ENCODE measurements at places on chromosomes 7 and 10.

GRCh38 chr7:31082017-31082416 lies 29.9 kb downstream of the ADCYAP1R1 start:
- DNase-seq, result no peak

DNA sequence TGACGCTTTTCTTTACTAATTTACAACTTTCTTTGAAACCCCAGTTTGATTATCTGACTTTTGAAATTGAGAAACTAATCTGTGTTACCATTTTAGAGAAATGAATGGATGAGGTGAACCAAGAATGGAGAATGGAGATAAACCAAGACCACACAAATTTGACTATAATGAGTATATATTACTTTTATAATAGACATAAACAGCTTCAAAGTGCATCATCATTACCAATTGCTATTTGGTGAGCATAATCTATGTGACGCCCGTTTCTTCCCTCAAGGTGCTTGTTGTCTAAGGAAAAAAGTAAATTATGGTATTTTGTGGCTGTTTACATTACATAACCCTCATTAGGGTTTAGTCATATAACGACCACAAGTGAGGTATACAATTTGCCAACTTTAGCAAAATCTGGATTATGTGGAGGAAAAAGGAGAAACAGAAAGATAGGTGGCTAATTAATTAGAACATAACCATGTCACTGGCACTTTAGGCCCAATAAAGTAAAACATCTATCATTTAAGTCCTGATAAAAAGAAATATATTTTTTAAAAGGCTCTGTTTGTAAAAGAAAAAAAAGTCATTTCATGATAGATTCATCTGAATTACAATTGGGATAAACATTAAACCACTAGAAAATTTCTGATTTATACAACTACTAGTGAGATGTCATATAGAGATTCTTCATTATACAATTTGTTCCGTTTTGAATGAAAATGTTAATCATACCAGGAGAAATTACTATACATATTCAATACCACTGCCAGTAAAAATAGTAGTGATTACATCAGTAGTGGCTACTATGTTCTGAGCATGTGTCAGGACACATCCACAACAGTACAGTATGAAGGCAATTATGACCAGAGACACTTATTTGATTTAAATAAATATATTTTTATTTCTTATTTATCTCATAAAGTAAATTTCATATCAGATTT lies 118.2 kb upstream of the FAM133B start:
- no peak for DNase-seq

- no peak for DNase-seq
Measured at GRCh38 chr10:99815621-99816020, 33.2 kb downstream of the ABCC2 start.

- DNase-seq, result no peak
Measured at GRCh38 chr7:67364441-67365017, 367.9 kb downstream of the TYW1 start.

DNA sequence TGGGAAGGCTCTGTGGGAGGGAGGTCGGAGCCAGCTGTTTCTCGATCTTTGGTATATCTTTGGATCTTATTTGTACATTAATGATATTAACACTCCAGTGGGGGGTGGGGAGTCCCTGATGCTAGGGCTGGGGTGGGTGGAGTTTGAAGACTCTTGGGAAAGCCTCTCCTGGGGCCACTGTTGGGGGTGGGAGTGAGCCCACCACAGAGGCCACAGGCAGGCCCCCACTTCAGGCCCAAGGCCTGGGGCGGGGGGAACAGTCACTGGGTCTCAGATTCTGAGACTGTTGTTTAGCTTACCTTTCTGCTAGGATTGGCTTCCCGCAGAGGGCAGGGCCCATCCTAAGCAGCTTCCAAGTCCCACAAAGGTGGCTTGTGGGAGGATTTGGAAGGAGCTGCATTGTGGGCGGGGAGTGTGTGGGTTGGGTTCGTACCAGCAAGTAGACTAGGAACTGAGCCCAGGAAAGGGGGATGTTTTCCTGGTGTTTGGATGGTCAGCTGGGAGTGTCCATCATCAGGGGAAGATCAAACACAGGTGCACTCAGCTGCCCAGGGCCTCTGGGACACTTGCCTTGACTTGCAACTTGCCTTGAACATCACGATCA lies 11.9 kb downstream of the YKT6 start:
- DNase-seq, result no peak

GRCh38 chr7:119761776-119762175 lies 511.2 kb upstream of the KCND2 start:
- DNase-seq, result no peak

DNA sequence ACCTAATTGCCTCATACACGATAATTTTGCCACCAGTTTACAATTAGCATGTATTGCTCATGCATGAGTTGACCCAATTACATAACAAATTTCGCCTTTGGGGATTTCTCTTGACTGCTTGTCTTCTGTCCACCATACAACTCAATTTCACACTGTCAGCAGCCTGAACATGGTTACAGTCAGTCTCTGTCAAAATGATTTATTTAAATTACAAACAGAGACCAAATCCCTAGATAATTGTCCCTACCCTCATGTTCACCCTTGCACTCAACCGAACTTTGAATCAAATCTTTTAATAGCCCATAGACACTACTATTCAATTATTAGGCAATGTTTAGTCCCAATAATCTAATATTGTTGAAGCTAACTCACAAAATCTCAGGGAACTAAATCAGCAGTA lies 59.7 kb upstream of the NEBL start:
- no peak for DNase-seq

- no peak for DNase-seq
Measured at GRCh38 chr7:50332241-50333165, 28.0 kb downstream of the IKZF1 start.

GRCh38 chr10:124646483-124647352 lies 97.5 kb downstream of the FAM53B start:
- DNase-seq, result no peak

- no peak for DNase-seq
Measured at GRCh38 chr7:13111230-13111629, 423.8 kb downstream of the ARL4A start.

DNA sequence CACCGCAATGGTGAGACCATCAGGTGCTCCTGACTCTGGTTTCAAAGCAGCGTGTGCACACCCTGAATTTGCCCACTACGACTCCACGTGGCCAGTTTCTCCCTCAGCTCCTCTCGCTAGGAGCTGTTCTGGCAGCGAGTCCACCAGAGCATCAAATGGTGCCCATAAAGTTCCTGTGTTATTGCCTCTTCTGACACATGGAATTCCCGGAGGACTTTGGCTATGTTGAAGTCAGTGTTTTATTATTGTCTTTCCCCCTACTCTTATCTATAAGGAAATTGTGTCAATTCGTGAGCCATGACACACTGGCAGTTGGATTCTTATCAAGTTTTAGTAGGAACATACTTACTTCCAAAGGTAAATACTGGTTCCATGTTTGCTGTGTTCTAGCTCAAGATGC lies 53.9 kb upstream of the NPVF start:
- no peak for DNase-seq

DNA sequence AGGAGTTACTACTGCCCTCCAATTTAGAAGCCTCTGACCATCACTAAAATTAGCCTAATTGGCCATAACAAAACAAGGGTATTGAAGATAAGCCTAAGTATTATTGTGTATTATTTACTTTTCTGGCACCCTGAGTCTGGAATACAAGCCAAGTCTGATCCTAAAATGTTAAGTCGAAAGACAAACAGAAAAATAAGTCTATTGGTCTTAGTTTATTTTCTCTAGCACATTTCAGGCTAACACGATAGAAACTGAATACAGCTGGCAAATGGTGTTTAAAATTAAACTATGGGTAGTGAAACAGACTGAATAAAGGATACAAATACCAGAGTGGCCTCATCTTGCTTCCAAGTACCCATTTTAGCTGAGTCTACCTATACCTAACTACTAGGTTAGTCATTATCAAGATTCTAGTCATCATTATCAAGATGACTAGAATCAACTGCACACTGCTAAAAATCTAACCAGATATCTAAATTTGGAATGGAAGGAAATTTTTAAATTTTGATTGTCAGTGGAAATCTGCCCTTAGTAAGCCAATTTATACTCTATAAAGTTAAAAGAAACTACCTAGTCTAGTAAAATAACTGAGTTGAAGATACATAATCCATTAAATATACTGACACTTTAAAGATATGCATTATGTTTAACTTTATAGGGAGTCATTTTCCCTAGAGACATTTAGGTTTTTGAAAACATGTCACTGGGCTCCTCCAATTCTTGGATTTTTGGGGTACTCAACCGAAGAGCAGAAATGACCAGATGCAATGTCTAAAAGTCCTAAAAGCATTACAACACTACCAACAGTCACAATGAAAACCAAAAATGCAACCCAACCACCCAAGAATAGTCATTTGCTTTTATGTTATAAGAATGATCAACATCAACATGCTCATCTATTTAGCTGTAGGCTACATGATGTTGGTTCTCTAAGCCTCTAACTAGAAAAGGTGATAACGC lies 80.9 kb downstream of the NT5C2 start:
- no peak for DNase-seq

GRCh38 chr10:3836222-3836820 lies 51.3 kb upstream of the KLF6 start:
- no peak for DNase-seq

DNA sequence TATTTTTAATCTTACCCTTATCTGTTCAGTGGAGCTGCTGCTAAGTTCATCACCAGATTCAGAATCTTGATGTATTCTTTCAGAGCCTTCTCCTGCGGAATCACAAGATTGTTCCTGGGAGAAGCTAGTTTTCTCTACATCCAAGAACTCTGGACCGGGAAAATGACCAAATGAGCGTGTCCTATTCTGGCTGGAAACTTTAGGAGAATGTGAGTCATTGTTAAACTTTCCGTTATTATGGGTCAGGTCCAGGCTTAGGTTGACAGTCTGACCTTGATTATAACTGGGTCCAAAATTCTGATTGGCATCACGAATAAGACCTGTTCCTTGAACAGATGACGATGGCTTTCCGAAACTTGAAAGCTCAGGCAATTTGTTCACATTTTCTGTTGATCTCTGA lies 20.5 kb downstream of the ARHGAP12 start:
- no peak for DNase-seq

GRCh38 chr7:71560354-71560995 lies 428.5 kb downstream of the GALNT17 start:
- DNase-seq, result no peak
